Adipocyte (in vitro differentiated cells): ENCODE measurements at places on chromosomes 1 and 21.
A peak's percentile ranks its signal among the peaks of the same experiment; 100 is the strongest.

- no peak for DNase-seq
Measured at GRCh38 chr1:113744114-113744513, 15.2 kb downstream of the PHTF1 start.

DNA sequence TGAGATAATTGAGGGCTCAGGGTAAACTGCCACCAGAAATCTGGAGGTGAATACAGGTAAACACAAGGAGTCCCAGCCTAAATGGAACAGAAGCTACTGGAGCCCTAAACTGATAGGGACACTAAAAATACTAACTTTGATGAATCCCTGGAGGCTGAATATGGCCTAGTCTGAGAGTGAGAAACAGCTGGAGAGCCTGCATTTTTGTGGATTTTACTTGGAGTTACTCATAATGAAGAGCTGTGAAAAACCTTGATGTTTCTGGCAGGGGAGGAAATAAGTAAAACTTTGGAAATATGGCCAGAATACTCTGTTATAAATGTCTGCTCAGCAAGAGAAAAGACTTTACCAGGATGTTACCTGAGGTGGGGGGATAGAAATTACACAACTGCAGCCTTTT lies 164.4 kb downstream of the LIPI start:
- DNase-seq = peak; percentile 13

DNA sequence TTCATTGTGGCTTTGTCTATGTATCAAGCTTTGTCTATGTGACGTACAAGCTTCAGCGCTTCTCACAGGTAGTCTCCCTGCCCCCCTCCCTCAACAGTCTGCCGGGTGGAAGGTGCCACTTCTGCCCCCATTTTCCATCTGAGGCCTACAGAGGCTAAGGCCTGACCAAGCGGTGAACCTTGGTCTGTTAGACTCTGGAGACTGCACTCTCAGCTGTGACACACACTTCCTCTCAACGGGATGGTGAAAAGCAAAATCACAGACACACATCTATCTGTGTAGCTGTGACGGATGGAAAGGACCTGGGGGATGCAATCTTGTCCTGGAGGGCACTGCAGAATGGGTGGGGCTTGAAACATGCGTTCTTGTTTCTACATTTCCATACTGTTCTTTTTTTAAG lies 152.9 kb upstream of the EDN2 start:
- DNase-seq = no peak

GRCh38 chr1:58781541-58782177 lies 2.2 kb downstream of the JUN start:
- DNase-seq = peak; percentile 81

GRCh38 chr1:197145446-197146024 lies 934 bp downstream of the ASPM start:
- peak; percentile 43 for DNase-seq

- DNase-seq = peak; percentile 79
Measured at GRCh38 chr1:39575191-39576015, 1.2 kb downstream of the PABPC4 start.

DNA sequence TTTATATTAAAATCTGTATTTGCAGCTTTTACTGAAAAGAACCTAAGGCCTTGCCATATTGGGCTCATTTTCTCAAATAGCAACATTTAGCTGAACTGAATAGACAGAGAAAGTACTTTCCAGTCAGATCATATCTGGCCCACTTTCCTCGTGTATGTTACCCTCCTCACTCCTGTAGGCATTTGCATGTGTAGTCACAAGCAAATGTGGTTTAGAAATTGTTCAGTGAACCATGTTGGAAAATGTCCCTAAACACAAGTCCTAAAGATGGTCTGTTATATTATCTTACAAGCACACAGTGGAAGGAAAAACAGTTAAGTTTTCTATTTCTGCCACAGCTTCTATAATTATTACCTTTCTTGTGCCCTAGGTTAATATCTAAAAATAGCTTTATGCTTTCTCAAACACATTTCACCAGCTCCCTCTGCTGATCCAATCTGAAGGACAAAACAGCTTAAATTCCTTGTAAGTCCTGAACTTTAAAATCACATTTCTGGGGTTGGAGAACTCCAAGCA lies 606 bp upstream of the FMO4 start:
- no peak for DNase-seq

GRCh38 chr1:97350241-97350640 lies 570.6 kb downstream of the DPYD start:
- peak; percentile 20 for DNase-seq

GRCh38 chr1:19936061-19936750 lies 12.8 kb upstream of the PLA2G2E start:
- no peak for DNase-seq

GRCh38 chr21:26834181-26834905 lies 10.9 kb downstream of the ADAMTS1 start:
- DNase-seq = peak; percentile 65

DNA sequence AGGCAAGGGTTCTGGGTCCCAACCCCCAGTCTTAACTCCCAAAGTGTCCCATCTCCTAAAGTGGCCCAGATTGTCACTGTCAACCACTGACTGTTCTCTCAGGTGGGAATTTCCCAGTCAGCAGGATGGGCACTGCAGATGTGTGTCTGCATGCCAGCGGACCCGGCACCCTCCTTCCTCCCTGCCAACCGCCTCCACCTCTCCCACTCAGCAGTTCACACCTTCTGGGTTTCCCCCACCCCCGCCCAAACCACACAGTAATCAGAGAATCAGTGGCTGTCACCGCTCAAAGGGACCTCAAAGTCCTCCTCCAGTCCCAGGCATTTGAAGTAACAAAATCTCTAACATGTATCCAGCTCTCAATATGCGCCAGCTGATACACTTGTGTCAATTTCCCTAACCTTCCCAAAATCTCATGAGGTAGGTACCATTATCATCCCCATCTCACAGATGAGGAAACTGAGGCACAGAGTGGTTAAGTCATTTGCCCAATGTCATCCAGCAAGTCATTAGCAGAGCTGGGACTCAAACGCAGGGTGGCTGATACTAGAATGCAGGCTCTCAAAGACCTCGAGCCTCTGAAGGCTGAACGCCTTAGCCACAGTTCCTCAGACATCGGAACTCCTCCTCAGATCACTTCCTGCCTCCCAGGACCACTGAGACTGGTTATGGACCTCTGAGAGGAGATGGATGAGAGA lies 4.8 kb downstream of the RUNX3 start:
- no peak for DNase-seq

- DNase-seq = no peak
Measured at GRCh38 chr1:86775395-86775794, 71.0 kb downstream of the SH3GLB1 start.

GRCh38 chr1:1428174-1428573 lies 7.1 kb upstream of the ANKRD65 start:
- no peak for DNase-seq

GRCh38 chr21:42513985-42514882 lies 582 bp downstream of the SLC37A1 start:
- DNase-seq = peak; percentile 31

- DNase-seq = no peak
Measured at GRCh38 chr1:113545210-113545609, 154.9 kb downstream of the MAGI3 start.

GRCh38 chr21:44712203-44713028 lies 1.0 kb upstream of the TSPEAR start:
- no peak for DNase-seq

GRCh38 chr1:115258302-115258866 lies 79.7 kb downstream of the NGF start:
- DNase-seq = peak; percentile 42

GRCh38 chr21:46289655-46290179 lies 3.6 kb downstream of the YBEY start:
- DNase-seq = no peak

GRCh38 chr1:58251430-58252073 lies 295.0 kb downstream of the OMA1 start:
- no peak for DNase-seq

GRCh38 chr21:37458669-37459276 lies 92.2 kb downstream of the DYRK1A start:
- DNase-seq = no peak

GRCh38 chr1:175138579-175138978 lies 54.0 kb downstream of the KIAA0040 start:
- DNase-seq = peak; percentile 50

DNA sequence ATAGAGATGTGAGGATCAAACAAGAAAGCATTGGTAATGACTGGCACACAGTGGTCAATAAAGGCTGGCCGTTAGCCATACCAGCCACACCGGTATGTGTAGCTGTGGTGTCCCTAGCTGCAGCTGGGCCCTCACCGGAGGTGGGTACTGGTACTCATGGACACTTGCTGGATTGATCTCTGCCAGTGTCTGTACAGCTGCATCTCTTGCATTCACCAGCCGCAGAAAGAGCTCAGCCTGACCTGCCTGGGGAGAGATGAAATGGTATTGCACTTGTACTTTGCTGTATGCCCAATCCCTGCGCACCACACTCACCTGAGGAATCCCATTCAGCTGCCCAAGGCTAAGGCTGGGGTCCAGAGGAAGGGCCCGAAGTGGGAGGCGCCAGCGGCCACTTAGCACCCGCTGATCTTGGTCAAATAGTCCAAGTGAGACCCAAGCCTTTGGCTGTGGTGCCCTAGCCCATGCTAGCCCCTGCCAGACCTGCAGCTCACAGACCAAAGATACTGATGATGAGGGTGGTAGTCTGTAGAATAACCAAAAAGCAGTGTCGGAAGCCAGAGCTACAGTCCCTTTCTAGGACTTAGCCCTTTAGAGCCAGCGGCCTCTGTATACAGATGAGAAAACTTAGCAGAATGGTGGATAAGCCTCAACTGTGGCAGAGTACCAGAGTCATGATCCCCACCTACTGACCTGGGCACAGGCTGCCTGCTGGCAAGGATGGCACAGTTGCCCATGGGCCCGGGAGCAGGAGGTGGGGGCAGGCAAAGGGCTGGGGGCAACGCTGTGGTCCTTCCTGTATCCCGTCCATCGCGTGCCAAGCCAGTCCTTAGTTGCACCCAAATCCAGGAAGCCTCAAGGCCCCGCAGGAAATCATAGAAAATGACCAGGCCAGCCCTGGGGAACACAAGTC lies 3.0 kb downstream of the CCDC17 start:
- no peak for DNase-seq

GRCh38 chr21:36701756-36702621 lies 3.1 kb downstream of the SIM2 start:
- DNase-seq = no peak

DNA sequence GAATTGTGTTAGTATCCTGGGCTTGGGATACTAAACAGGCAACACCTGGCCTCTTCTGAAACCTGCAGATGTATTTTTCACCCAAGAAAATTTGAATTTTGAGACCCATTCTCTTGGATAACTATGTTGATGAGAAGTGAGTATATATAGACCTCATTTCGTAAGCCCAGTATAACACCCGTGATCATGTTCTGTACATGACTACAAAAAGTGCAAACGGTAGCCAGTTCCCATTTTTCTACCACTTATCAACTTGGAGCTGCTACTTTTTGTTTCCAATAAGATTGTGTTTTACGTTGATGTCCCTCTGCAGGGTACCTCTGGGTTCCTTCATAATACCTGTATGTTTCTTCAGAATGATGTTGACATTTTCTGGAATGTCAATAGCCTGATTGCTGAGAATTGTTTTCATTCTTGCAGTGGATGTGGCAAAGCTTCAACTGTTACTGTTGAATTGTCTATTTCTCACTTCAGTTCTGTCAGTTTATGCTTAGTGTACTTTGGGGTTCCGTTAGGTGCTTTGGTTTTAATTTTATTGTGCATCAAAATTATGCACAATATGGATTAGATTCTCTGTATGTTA lies 48.1 kb downstream of the ZFYVE9 start:
- DNase-seq = no peak

GRCh38 chr1:15994590-15995351 lies 9.3 kb upstream of the SRARP start:
- peak; percentile 85 for DNase-seq

- DNase-seq = no peak
Measured at GRCh38 chr21:34522284-34522683, 10.3 kb upstream of the KCNE1 start.

GRCh38 chr1:196779093-196779492 lies 4.5 kb downstream of the CFHR3 start:
- no peak for DNase-seq

DNA sequence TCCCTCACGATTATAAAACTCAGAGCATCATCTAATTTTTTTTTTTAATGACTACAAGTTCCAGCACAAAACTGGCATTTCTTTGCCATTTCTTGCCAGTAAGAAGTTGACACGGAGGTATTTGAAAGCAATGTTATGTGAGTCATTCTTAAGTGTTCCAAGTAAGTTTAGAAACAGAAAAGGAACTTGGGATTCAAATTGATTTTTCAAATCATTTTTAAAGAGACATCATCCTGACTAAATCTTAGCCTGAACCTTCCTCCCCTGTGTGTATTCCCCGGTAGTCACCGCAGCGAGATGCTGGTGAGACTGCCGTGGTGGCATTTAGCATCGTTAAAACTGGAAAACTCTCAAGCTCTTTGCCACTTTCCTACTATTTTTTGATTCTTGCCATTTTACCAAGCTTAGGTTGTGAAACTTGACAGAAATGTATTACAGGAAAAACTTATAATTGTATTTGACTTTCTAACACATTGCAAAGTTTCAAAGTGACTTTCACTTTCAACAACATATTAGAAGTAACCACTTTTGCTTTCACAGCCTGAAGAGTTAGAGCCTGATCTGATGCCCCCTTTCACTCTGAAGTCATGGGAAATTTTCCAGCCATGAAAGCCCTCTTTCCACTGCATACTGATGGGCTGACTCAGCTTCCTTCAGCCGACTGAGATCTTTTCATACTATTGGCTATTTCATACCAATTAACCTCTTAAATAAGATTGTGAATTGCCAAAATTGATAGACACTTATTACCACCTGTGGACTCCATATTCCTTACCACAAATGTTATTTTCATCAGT lies 61.4 kb downstream of the OLFML2B start:
- peak; percentile 87 for DNase-seq

DNA sequence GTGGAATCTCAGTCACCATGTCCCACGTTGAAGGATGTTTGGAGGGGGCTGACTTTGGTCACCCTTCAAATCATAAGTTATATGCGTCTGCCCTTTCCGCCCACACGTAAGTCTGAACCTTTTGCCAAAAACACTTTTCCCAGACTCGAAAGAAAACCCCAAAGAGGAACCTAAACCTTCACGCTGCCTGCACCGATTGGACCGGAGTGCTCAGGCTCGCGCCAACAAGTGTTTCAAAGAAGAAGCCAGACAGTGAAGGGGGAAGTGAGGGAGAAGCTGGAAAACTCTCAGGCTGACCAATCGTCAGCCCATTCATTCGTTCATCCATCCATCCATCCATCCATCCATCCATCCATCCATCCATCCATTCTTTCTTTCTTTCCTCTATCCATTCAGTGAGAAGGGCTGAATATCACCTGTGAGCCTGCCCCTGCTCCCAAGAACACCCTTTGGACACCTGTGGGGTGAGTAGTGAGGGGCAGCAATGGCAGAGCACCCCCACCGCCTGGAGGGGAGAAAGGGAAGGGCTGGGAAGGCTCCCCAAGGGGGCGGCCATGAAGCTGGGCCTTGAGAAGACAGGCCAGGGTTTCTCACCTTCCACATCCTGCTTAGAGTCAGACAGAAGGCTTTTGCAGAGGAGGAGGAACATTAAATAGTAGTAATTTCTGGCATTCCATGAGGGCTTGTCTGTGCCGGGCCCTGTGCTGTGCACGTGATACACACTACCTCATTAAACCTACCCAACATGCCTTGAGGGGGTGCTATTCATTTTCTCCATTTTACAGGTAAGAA lies 27.1 kb upstream of the RUNX3 start:
- DNase-seq = no peak
